ENCODE measurements at places on chromosomes 1 and 21.
A peak's percentile ranks its signal among the peaks of the same experiment; 100 is the strongest.

DNA sequence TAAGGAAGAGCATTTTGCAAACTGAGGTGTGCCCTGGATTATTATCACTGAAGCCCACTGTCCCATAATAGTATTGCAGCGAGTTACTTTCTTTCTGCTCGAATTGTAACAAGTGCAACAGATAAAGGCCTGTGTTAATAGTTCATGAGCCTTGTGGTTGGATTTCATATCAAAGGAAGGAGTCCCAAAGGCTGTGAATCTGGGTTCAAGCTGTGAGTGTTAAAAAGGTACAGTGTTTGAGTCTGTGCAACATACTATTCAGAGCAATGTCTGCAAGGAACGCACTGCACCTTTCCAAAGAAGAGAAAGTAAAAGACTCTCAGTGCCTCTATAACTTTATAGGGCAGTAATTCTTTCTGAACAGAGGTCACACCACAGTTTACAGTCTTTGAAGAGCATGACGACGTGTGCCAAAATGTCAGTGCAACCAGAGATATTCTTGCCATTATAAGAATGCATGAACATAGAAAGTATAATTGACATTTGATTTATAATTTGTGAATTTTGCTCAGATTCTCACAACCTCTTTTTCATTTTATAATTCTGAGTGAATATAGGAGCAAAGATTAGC lies 79.1 kb downstream of the CDC7 start:
- no peak for DNase-seq

- no peak for DNase-seq
Observed at GRCh38 chr1:92363401-92363800, 64.5 kb downstream of the RPAP2 start.

DNA sequence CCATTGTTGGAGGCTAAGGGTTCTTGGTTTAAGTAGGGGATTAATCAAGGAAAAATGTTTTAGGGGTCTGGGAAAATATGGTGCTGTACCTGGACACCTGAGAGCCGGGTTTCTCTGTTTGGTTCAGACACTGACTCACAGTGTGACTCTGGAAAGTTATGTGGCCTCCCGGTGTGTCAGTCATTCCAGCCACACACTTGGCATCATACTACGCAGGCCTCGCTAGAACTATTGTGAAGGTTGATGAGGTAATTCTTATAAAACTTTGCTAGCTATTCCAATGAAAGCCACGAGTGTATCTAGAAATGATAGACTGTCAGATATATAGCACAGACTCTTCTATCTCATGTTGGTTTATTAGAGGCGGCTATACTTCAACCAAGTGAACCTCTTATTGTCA lies 4.8 kb upstream of the CAMSAP2 start:
- no peak for DNase-seq

GRCh38 chr1:205670150-205670446 lies 10.2 kb downstream of the SLC45A3 start:
- DNase-seq = no peak

GRCh38 chr1:80445033-80445432 lies 1355.7 kb upstream of the ADGRL2 start:
- no peak for DNase-seq

DNA sequence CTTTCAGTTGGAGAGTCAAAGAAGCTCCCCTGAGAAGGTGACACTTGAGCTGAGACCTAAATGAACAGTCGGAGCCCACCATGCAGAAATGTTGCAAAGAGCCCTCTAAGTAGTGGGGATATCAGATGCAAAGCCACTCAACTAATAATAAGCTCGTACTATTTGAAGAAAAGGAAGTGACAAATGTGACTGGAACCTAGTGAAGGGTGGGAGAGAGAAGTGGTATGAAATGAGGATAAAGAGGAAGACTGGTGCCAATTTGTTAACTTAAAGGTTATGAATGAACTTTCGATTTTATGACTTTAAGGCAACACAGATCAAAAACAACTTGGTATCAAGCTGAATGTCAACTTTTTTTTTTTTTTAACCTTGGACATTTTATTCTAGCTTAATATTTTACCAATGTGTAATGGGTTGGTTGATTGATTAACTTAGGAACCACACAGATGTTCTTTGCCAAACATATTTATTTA lies 14.7 kb downstream of the LYPLAL1 start:
- no peak for DNase-seq

DNA sequence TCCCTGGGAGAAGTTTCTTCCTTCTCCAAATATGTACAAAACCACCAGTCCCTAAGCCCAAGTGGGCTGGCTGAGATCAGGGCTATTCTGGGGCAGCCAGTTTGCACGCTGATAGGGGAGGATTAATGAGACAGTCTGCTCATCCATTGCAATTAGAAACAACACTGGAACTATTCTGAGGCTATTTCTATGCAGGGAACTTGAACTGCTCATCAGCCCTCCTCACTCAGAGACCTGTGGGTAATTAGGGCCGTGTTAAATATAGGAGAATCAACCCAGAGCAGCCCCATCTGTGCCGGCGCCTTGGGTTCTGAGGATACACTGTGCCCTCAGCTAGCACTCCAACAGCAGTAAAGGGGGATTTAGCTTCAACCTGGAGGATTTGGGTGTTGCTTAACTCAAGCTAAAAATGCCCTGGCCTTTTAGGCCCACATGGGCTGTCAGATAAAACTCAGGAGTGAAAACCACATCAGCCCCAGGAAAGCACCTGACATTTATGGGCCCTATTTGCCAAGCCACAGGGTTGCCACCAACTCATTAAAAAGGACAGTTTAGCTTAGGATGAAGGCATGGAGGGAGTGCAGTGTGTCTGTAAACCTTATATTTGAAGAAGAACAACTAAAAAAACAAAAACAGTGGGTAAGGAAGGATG lies 53.9 kb downstream of the DUSP10 start:
- DNase-seq = no peak

GRCh38 chr1:56196839-56197238 lies 382.5 kb downstream of the PLPP3 start:
- DNase-seq = no peak

- peak; percentile 24 for DNase-seq
Observed at GRCh38 chr1:155083865-155084721, 5.5 kb downstream of the EFNA3 start.

DNA sequence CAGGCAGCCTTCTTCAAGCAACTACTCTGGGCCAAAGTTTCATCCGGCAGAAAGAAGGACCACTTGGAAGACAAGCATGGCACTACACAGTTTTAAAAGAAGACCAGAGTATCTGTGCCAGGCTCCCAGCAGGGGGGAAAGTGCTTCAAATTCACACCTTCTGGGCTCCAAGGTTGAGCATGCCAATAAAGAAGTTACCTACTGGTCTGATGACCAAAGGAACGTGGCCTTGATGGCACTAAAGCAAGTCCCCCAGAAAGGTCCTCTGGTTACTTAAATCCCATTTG lies 73.5 kb downstream of the CD46 start:
- DNase-seq = no peak

DNA sequence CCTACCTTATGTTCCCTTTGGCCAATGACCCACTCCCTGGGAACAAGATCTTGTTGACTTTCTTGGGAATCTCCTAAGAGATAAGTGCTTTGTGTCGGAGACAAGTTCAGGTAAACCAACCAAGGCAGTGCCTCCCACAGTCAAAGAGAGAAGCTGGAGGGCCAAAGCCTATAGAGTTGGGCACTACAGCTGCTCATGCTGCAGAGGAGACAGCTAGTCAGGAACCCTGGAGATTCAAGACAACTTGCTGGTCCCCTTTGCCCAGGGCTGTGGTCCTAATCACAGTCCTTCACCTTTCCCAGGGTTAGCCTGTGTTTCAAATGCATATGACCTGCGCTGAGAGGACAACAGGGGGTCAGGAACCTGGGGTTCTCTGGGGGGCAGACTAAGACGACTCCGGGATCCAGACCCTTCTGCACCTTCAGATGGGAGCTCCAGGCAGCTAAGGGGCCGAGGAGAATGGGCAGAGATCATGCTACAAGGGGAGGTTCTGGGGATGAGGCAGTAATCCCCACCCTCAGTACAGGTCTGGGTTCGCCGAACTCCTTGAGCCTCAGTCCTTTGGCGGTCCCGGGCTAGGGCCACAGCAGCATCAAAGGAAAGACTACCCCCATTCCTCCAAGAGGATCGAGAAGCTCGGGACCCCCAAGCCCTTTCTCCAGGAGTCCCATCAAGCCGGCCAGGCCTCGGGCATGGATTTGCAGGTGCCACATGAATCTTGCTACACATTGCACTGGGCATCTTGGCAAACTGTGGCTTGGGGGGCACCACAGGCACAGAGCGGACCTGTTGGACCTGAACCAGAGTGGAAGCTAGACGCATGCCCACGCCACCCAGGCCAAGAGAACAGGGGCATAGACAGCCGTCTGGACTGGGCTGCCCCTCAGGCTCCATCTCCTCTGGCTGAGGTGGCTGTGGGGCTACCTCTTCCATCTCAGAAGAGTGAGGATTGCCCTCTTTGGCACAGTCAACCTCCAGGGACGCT lies 2.0 kb upstream of the USF1 start:
- DNase-seq = no peak

DNA sequence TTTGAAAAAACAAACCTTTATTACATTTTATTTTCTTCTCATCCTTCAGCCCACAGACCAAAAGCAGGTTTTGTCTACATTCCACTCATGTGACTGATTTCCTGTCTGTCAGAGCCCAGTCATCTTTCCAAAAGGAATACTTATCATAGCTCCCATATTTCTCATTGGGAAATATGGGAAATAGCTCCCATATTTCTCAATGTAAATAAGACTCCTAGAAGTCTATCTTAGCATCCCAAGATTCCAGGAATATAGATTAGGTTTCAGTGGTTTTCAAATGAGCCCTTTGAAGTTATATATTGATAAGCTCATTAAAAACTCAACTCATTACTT lies 19.1 kb upstream of the NRDC start:
- peak; percentile 78 for DNase-seq

GRCh38 chr1:100076744-100077143 lies 56.0 kb downstream of the SASS6 start:
- DNase-seq = no peak

GRCh38 chr1:2561446-2561845 lies 5.3 kb downstream of the TNFRSF14 start:
- no peak for DNase-seq

- DNase-seq = peak; percentile 76
Observed at GRCh38 chr1:215192306-215192705, 109.8 kb downstream of the KCNK2 start.

DNA sequence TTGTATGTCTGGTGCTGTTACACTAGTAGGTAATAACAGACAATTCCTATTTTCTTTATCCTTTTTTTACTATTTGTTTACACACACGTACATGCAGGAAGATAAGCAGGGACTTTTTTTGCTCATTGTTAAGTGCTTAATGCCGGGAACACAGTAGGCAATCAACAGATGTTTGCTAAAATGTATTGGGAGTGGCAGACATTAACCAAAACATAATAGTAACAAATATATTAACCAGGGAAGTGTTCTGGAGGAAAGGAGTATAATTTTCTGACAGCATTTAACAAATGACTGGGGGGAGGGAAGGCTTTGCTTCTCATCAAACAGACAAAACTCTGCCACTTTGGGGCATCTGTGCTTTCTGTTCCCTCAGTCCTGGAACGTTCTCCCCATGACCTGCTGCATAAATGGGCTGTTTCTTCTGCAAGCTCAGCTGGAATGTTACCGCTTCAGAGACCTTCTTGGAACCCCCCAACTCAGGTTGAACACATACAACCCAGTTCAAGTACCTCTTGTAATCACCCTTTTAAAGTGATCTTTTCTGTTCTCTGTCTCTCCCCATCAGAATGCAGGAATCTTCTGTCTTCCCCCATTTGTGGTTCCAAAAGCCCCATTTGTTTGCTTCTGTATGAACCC lies 2.1 kb downstream of the CR1L start:
- no peak for DNase-seq

- no peak for DNase-seq
Observed at GRCh38 chr1:65795311-65795710, 2.6 kb downstream of the PDE4B start.

DNA sequence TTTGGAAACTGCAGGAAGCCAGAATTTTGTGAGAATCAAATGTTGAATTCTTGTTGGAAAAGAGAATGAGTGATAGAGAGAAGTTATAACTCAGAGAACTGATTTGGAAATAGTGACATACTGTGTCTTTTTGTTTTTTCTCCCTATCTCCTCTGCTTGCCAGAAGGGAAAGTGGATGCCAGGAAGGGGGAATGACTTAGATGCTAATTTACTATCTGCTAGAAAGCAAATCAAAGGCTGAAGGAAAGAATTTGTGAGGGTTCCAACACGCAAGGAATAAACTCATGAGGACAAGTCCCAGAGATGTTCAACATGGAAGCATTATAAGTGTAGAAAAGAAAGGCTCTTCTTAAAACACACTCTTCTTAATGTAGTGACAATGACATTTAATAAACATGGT lies 20.5 kb upstream of the LRRC39 start:
- no peak for DNase-seq

GRCh38 chr1:68228851-68229250 lies 3.5 kb downstream of the WLS start:
- DNase-seq = peak; percentile 86

GRCh38 chr1:20949871-20950590 lies 162.9 kb upstream of the HP1BP3 start:
- DNase-seq = no peak

DNA sequence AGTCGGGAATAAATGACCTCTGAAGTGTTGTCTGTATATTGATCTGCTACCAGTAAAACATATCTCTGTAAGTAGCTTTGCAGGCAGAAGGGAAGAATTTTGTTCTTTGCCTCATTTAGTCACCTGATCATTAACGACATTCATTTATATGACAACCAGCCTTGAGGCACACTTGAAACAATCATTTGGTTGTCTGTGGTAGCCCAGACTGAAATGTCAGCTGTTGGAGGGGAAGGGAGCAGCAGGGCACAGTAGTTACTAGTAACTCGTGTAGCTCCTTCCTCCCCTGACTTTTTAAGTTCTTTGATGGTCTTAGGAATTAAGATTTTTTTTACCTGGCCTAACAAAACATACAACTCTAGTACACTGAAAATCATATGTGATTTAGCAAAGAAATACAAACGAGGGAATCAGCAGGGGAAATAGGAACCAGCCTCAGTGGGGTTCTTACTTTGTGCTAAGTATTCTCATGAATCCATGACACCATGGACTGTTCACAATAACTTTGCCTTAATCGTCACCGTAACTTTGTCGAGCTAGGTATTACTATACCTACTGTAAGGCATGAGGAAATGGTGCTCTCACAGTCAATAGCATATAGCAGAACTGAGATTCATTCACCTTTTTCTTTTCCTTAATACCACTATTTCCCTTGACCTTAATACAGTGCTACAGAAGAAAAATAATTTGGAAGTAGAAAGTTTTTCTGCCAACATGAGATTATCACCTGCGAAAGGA lies 6.4 kb downstream of the IL12RB2 start:
- DNase-seq = no peak

Data from fibroblast of gingiva (primary cell).